NCI-H2081 treated with DMSO at 0.1 percent for 48 hours (cell line): ENCODE measurements at places on chromosomes 1 and 21.

- no peak for DNase-seq
Observed at GRCh38 chr1:232726048-232726779, 79.0 kb upstream of the MAP10 start.

GRCh38 chr1:245332085-245332484, 177.3 kb downstream of the KIF26B start:
- no peak for DNase-seq

DNA sequence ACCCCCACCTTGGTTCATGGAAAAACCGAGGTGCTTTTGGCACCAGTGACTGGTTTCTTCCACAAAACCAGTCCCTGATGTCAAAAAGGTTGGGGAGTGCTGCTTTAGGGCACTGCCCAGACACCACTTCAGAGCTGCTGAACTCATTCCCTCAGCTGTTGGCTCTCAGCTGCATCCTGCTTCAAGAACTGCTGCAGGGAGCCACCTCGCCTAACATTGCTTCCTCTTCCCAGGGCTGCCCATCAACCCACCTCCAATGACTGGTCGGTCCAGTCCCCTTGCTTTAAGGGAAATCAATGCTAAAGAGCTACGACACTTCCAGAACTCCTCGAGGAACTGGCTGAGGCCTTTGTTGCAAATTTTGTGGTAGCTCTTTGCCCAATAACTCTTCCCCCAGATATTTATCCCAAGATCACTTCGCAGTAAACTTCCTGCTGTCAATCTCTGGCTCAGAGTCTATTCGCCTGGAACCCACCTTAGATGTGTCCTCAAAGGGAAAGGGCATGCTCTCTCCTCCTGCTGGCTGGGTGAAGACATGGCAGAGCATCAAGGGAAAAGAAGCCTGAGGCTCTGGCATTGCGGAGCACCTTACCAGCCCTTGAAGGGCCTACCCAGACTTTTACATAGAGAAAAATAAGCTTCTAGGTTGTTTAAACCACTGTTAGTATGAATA, 29.0 kb downstream of the C1orf52 start:
- no peak for DNase-seq

DNA sequence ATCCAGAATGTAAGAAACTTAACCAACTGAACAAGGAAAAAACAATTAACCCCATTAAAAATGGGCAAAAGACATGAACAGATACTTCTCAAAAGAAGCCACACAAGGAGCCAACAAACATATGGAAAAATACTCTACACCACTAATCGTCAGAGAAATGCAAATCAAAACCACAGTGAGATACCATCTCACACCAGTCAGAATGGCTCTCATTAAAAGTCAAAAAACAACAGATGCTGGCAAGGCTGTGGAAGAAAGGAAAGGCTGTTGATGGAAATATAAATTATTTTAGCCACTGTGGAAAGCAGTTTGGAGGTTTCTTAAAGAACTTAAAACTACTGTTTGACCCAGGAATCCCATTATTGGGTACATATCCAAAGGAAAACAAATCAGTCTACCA, 51.2 kb downstream of the RGS4 start:
- no peak for DNase-seq

GRCh38 chr1:115771847-115772457, 3.4 kb upstream of the CASQ2 start:
- peak; percentile 52 for DNase-seq

DNA sequence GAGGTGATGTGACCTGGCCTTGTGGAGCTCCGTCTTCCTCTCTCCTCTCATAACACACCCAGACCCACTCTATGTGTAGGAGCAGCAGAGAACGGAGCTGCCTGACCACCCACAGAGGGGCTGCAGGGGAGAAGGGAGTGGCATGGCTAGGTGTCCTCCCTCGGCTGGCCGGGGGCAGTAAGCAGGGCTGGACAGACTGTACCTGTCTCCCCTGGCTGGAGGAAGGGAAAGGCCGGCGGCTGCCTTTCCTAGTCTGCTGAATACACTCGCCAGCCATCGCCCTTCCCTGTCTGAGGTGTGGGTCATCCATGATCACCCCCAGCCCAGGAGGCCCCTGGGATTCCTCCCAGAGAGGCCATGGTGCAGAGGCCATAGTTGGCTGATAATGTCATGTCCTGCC, 187.2 kb upstream of the AJAP1 start:
- DNase-seq: no peak

DNA sequence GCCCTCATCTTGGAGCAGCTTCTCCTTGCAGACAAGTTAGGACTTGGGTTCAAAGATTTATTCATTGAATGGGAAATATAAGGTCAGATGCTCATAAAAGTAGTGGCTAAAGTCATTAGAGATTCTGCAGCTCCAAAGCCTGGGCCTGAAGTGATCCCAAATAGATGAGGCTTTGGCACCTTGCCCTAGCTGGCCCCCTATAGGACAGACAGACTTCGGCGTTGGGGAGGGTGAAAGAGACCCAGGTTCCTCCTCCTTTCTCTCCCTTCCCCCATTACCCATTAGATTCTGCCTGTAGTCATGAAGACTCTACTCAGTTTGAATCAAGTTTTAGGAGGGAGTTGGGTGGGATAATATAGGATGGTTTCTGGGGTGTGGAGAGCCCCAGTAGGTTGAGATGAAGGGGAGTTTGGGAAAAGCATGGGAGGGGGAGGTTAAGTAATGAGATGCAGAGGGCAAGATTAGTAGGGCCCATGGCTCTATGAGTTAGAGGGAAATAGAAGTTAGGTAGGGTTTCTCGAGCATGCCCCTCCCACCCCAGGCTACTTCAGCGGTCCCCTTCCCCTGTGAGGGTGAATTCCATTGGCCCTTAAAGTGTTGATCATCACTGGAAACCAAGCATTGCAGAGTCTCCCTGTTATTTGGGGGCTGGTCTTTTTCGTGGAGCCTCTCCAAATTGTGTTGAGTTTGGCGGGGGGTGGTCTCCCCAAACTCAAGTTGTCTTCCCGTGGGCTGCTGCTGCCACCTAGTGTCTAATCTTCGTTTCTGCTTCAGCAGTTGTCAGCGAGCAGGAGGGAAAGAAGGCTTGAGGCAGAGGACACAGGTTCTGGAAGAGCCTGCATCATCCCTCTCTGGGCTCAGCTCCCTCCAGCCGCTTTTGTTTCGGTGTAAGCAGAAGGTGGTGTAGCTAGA, 2.1 kb upstream of the AHDC1 start:
- peak; percentile 13 for DNase-seq

DNA sequence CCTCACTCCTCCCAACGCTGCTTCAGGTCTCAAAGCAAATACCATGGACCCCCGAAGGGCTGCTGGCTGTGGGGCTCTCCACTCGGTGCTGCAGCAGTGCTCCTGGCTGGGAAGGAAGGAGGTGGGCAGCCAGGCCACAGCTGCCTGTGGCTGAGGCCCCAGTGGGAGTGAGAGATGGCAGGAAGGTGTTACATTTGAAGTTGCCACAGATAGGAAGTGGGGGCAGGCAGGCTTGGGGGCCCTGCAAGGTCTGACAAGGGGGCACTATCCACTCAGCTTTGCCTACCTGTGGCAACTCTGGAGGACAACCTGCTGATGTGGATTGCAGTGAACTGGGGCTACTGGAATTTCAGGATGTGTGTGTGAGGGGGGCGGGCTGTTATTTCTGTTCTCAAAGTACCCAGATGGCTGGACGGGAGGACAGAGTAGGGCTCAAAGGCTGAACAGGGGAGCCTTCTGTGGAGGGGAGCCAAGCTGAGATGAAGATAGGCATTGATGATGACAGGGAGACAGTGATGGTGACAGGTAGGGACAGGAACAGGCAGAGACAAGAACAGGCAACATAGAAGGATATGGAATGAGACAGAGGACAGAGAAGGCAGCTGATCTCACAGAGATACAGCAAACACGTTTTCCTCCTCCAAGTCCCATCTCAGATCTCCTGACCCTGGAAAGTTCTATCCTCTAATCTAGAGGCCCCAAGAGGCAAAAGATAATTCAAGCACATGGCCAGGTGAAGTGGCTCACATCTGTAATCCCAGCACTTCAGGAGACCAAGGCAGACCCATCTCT, 1.8 kb downstream of the ZNF683 start:
- DNase-seq: no peak

DNA sequence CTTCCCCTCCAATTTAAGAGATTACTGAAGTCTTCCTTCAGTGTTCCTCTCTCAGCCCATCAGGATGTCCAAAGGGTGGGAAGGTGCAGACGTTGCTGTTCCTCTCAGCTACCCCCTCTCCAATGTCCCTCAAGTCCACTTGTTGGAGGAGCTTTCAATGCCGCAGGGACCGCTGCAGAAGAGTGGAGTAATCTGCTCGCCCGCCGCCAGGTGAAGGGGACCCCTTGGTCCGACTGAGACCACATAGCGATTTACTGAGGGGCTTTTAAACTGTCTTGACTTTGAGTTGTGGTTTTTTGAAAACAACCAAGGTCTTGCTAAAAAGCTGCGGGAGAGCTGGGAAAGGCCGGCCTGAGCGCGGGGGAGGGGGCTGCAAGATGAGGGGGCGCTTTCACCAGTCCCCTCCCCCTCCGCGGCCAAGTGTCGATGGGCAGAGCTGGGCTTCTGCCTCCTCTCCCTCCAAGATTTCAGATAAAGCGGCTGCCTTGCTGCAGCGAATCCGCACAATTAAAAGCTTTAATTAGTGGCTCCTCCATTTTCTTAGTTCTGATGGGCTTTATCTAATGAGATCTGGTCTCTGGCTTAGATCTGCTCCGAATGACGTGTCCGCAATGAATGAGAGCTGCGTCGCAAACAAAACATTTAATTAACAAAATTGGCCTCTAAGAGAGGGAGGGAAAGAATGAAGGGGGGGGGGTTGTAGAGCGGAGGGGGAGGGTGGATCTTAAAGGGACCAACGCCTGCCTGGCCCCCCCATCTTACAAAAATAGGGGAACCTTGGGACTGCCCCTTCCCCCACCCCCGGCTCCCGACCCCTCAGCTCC, 5.9 kb downstream of the LMO4 start:
- no peak for DNase-seq

DNA sequence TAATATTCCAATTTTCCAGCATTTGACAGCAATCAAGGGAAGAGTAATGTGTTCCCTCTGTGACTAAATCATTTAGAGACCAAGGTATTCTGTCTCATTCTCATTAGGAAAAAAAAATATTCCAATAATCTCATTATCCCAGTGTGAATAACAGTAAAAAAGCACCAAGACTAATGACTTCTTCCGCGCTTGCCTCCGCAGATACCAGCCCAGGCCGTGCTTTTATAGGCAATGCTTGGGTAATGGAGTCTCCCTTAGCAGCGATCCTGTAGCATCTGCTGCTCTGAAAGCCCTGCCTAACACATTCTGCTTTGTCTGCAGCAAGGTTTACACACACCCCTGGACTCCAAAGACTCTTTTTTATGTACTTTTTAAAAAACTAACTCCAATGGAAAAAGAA, 470.0 kb upstream of the CAMK1G start:
- no peak for DNase-seq

DNA sequence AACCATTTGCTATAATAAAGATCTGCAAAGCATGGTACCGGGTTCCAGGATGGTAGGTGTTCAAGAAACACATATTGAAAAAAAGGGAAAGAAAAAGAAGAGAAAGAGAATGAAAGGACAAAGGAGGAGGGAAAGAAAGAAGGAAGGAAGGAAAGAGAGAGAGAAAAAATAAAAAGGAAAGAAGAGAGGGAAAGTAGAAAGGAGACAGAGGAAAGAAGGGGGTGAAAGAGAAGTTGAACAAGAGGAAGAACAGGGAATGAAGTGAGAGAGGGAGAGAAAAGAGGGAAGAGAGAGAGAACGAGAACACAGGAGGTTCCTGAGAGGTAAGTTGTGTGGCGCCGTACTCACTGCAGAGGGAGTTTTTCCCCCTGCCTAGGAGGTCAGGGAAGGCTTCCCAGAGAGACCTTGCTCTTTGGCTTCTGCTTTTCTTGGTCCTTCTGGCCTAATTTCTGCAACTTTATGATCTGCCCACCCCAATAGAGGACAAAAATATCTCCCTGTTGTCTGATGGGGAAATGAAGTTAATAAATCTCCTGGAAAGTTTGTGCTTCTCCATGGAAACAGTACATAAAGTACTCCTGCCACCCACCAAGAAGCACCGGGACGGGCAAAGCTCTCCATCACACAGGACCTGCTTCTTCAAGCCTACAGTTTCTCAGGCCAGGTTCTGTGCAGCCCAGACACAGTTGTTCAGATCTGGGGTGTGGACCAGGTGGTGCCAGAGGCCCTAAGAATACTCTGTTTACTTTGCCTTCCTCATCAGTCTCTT, 124.8 kb downstream of the ROR1 start:
- DNase-seq: no peak

GRCh38 chr1:33032126-33032869, 4.4 kb downstream of the AK2 start:
- no peak for DNase-seq

GRCh38 chr1:15525050-15526020, 1.3 kb upstream of the DNAJC16 start:
- no peak for DNase-seq

GRCh38 chr1:18823438-18823837, 36.0 kb downstream of the TAS1R2 start:
- no peak for DNase-seq

GRCh38 chr1:153374071-153374470, 1.4 kb downstream of the S100A12 start:
- DNase-seq: no peak

- DNase-seq: no peak
Observed at GRCh38 chr1:116498789-116499628, 71.8 kb downstream of the CD58 start.

DNA sequence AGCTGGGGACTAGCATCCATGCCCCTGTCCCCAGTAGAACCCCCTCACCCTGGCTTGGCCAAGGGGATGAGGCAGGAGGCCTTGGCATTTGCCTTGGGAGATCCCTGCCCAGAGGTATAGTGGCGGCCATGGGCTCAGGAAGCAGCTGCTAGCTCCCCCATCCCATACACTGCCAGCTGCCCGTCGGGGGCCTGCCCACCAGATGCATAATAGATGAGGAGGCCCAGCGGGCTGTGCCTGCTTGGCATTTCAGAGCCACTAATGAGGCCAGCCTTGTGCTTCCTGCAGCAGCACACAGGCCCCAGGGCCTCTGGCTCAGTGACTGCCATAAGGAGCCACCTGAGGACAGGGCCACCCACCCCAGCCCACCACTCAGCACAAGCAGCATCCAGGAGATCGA, 23.6 kb downstream of the RAP1GAP start:
- DNase-seq: no peak

DNA sequence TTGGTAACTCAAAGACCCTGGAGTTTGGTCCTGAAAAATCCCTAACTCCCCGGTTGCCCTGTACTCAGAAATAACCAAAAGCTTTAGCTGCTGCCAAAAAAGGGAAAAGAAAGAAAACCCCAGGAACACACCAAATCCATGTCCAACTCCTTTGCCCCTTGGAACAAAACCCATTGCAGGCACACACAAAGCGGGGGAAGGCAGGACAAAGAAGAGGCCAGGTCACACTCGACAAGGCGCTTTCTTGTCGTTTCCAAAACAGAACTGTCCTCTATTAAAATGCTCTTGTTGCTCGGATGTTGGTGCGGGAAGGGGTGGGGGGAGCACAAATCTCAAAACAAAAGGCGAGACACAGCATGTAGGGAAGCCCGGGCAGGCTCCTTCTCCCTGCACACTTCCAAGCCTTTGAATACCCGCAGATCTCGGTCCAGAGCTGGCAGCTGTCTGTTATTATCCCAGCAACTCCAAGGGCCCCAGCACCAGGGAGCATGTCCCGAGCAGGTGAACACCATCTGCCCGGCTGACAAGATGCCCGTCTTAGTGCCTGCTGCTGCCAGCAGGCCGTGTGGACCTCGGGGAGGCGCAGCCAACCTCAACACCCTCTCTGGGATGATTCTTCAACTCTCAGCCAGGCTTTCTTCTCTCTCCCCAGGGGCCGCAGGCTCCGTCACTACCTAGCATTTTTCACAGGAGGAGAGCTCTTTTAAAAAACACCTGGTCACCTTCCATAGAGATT, 96.4 kb downstream of the SSBP3 start:
- peak; percentile 90 for DNase-seq
